ENCODE measurements at places on chromosomes 3 and 15.

DNA sequence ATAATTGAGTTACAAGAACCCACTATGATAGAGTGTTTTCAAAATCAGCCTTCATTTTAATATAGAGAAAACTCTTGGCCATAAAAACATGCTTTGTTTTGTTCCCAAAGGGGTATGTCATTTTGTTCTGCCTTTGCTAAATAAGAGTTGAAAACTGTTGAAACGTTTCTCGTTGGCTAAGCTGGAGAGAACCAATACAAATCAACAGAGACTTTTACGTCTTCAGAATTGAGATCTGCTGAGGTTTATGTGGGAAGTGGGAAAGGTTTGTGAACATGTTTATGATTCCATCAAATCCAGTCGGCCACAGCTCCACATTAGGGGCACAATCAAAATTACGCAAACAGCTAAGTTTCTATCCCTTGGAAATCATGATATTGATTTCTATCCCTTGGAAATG, 102.0 kb downstream of the IGF2BP2 start:
- H3K4me1 ChIP-seq: peaks cover 48% of the 10 kb centered on the region
- no peak overlapping the region for H3K4me3 ChIP-seq
- no peak for DNase-seq

- no peaks in the 10 kb centered on the region for H3K4me1 ChIP-seq
- peak; percentile 38 for DNase-seq
- H3K27me3 ChIP-seq: peaks cover 20% of the 10 kb centered on the region
- no peak overlapping the region for H3K27ac ChIP-seq
- no peaks in the 10 kb centered on the region for H3K36me3 ChIP-seq
Measured at GRCh38 chr15:73873889-73874511, 636 bp downstream of the TBC1D21 start.

- peaks cover 54% of the 10 kb centered on the region for H3K4me1 ChIP-seq
- peaks cover 1% of the 10 kb centered on the region for H3K36me3 ChIP-seq
- H3K4me3 ChIP-seq: no peak overlapping the region
- H3K27me3 ChIP-seq: no peaks in the 10 kb centered on the region
Measured at GRCh38 chr3:31900583-31900982, 80.5 kb downstream of the OSBPL10 start.

- no peak overlapping the region for H3K27ac ChIP-seq
- H3K4me3 ChIP-seq: no peak overlapping the region
- H3K4me1 ChIP-seq: peaks cover 5% of the 10 kb centered on the region
- no peaks in the 10 kb centered on the region for H3K36me3 ChIP-seq
- no peaks in the 10 kb centered on the region for H3K27me3 ChIP-seq
Measured at GRCh38 chr3:66989860-66990696, 8.0 kb upstream of the KBTBD8 start.

DNA sequence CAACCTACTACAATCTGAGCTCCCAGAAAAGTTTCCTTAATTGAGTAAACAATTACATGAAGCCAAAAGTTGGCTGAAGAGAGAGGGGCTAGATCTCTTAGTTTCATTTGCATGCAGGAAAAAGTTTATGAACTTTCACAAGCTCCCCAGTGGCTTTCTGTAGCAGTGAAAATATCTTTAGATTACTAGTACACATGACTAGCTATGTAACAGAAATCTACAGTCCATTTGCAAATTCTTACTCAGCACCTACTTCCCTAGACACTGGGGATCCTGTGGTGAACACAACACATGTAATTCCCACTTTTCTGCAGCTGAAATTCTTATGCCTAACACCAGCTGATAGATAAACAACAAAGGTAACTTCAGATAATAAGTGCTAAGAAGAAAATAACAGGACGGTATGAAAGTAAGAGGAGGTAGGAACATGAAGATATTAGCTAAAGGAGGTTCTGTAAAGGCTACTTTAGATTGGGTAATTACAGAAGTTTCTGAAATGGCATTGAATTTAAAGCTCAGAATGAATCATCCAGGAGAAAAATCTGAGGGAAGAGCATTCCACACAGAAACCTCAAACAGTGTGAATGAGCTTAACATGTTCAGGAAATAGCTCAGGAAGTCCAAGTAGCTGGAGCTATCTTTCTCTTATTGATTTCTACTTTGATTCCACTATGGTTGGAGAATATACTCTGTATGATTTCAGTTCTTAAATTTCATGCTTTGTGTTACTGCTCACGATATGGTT, 204.8 kb downstream of the MAGI1 start:
- H3K27me3 ChIP-seq: no peaks in the 10 kb centered on the region
- H3K27ac ChIP-seq: peak overlapping the region; percentile 50
- H3K4me1 ChIP-seq: peaks cover 21% of the 10 kb centered on the region

GRCh38 chr15:39629906-39630305, 49.0 kb downstream of the THBS1 start:
- H3K36me3 ChIP-seq: no peaks in the 10 kb centered on the region
- no peak for DNase-seq
- peaks cover 51% of the 10 kb centered on the region for H3K4me1 ChIP-seq
- peak overlapping the region; percentile 96 for H3K27ac ChIP-seq
- no peak overlapping the region for H3K4me3 ChIP-seq

- H3K27ac ChIP-seq: no peak overlapping the region
- no peaks in the 10 kb centered on the region for H3K36me3 ChIP-seq
- no peak for DNase-seq
Measured at GRCh38 chr3:110743202-110743601, 328.4 kb upstream of the NECTIN3 start.

DNA sequence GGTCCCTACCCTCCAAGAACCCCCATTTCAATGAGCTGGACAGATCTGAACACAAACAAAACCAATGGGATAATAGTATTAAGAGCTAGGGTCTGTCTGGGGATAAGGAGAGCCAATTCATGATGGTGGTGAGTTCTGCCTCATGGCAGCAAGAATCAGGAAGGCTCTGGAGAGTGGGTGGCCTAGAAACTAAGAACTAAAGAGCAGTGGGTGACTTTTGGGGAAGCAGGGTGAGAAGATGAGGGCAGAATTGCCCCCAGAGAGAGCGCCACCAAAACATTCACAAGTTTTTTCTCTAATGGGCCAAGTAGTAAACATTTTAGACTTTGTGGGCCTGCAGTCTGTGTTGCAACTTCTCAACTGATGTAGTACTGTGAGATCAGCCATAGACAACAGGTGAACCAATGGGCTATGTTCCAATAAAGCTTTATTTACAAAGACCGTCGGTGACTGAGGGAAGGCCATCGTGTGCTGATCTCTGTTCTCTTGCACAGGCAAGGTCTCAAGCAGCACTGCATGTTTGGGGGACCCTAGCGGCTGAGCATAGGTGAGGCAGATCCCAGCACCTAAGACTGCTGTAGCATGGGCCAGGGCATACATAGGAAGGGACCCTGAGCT, 225.5 kb upstream of the ST8SIA2 start:
- H3K4me3 ChIP-seq: no peak overlapping the region
- H3K27ac ChIP-seq: no peak overlapping the region

DNA sequence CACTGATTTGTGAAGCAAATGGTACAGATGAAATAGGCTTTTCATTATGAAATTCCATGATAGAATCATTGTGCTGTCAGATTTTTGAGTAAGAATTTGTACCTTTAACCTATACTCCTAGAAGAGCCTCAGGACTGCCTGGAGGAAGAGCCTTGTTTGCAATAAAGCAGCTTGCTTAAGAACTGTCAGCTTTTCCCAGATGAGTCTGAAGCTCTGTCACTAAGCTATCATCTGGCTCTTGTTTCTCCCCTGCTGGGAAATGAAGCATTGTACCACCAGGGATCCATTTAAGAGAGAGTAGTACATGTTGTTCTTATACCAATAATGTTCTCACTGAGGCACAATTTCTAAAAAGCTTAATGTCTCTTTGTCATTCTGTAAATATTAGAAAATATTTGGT, 85.1 kb upstream of the FLNB start:
- H3K36me3 ChIP-seq: peaks cover 20% of the 10 kb centered on the region
- no peak overlapping the region for H3K4me3 ChIP-seq
- no peak overlapping the region for H3K27ac ChIP-seq

GRCh38 chr15:101159096-101159935, 92.5 kb downstream of the CHSY1 start:
- no peak overlapping the region for H3K4me3 ChIP-seq
- no peaks in the 10 kb centered on the region for H3K27me3 ChIP-seq
- H3K36me3 ChIP-seq: no peaks in the 10 kb centered on the region
- DNase-seq: no peak
- H3K4me1 ChIP-seq: peaks cover 8% of the 10 kb centered on the region

- DNase-seq: no peak
- H3K27me3 ChIP-seq: peaks cover 29% of the 10 kb centered on the region
- no peaks in the 10 kb centered on the region for H3K36me3 ChIP-seq
- no peak overlapping the region for H3K4me3 ChIP-seq
- no peak overlapping the region for H3K27ac ChIP-seq
- H3K4me1 ChIP-seq: peaks cover 10% of the 10 kb centered on the region
Measured at GRCh38 chr3:58588030-58588614, 10.9 kb upstream of the FAM107A start.

DNA sequence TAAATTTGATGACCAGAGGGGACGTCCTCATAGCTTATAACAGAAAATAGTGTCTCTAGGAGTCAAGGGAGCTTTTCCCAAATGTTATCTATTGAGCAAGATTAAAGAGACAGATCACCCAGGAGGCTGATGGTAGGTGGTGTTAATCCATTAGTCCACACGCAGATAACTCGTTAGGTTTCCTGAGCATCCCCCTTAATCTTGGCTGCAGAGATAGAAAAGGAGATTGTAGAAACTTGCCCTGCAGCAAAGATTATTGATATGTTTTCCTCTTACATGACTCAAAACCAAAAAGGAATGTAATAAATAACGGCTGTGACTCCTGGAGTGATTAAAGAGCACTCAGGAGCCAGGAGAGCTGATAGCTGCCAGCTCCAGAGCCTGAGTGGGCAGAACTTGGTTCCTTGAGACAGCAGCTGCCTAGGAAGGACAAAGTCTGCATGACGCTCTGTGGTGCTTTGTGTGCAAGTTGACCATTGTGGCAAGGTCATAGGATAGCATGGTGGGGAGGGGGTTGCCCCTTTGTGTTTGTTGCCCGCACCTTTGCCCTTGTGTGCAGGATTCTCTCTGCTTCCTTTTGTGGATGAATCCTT, 234.8 kb downstream of the PTPRG start:
- no peaks in the 10 kb centered on the region for H3K36me3 ChIP-seq
- H3K27ac ChIP-seq: no peak overlapping the region
- H3K4me1 ChIP-seq: no peaks in the 10 kb centered on the region

DNA sequence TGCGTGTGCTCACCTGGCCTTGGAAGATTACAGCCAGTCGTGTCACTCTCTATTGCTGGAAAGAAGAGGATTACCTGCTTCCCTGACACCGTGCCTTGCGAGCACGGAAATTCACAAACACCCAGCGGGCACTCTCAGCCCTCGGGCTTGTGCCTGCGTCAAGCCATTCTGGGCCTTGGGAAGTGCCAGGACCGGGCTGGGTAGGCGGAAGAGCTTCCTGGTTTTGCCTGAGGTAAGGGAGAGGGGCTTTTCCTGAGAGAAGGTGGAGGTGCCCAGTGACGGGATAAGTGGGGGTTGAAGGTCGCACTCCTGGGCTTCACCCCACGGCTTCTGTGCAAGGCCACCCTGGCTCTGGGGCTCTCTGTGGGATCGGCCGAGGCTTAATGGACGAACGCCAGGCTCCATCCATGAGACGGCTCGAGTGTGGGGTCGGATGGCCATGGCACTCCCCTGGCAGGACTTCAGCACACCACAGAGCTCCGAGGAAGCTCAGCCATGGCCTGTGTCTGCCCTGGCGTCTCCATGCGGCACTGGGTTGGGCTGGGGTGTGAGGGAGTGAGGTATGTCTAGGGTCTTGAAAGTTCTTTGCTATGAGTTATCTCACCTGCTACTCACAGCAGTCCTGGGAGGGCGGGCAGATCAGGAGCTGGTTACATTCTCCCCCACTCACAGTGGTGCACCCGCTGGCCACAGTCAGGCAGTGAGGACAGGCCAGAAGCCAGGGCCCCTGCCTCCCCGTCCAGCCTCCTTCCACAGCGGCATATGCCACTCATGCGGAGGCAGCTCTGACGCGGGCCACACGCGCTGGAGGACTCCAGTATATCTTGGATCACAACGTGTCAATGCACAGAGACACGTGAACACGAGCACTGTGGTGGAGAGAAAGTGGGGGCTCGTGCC, 209.0 kb downstream of the XXYLT1 start:
- H3K4me1 ChIP-seq: no peaks in the 10 kb centered on the region
- no peak for DNase-seq
- H3K27me3 ChIP-seq: no peaks in the 10 kb centered on the region
- no peak overlapping the region for H3K4me3 ChIP-seq
- no peaks in the 10 kb centered on the region for H3K36me3 ChIP-seq

DNA sequence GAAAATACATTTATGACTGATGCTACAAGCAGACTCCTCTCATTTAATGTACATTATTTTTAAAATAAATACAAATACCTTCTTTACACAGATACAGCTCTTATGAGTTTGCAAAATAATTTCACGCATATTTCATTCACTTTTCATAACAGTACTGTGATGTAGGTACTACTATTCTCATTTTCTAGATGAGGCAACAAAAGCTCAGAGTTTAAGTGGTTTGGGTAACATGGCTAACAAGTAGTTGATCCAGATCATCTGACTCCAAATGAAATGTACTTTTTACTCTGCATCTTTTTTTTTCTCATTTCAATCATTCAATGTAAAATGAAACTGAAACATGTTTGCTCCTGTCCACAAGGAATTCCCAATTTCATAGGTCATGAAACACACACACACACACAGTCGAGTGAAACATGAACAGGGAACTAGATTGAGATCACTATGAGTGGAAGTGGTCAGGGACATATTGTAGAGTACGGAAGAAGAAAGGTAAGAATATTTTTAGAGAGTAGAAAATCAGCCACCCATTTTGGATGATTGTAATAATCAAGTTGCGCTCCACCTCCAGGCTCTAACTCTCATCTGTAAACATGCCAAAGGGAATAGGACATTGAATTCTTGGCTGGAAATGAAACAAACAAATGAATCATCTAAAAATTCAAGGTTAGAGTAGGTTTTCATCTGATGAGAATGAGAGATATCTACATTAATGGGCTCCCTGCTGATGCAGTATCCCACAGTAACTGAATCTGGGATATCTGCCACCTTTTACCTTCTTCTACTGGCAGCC, 92.4 kb downstream of the CLDN1 start:
- peak overlapping the region; percentile 91 for H3K27ac ChIP-seq
- H3K27me3 ChIP-seq: no peaks in the 10 kb centered on the region
- H3K4me1 ChIP-seq: peaks cover 31% of the 10 kb centered on the region
- no peak overlapping the region for H3K4me3 ChIP-seq
- H3K36me3 ChIP-seq: no peaks in the 10 kb centered on the region

- H3K27ac ChIP-seq: no peak overlapping the region
- no peaks in the 10 kb centered on the region for H3K4me1 ChIP-seq
- no peaks in the 10 kb centered on the region for H3K27me3 ChIP-seq
- DNase-seq: no peak
- no peak overlapping the region for H3K4me3 ChIP-seq
Measured at GRCh38 chr3:28917895-28918475, 362.9 kb upstream of the RBMS3 start.

DNA sequence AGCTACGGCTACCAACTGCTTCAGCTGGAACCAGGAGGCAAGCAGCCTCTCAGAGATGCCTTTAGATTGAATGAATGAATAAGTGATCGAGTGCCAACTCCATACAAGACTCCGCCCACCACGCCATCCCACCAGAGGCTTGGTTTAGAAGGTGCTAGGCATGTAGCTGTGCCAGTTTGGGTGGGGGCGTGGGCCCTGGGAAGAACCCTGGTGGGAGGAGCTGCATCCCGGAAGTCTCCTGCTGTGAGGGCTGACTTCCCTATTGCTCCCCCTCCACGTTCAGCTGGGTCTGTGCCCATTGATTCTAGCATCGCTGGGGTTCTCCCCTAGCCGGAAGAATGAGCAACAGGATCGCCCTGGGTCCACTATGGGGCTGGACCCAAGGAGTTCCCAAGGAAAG, 20.9 kb downstream of the LINGO1 start:
- no peaks in the 10 kb centered on the region for H3K36me3 ChIP-seq
- H3K4me1 ChIP-seq: no peaks in the 10 kb centered on the region
- no peak for DNase-seq
- H3K4me3 ChIP-seq: no peak overlapping the region
- H3K27ac ChIP-seq: no peak overlapping the region
